ENCODE measurements at places on chromosomes 6 and 20. TPM values are rescaled to one million over a fixed set of nuclear protein-coding genes. Genes with fewer than 3 reads are reported as not detected.
A peak's percentile ranks its signal among the peaks of the same experiment; 100 is the strongest.

Gene PROCR
- 6.4 TPM for total RNA-seq

Gene PPP1R14C
- total RNA-seq: 0.37 TPM

Gene VGLL2
- total RNA-seq: not detected

Gene HLA-DQB2
- not detected for total RNA-seq

Gene MTRF1L
- total RNA-seq: 29.2 TPM

Gene ATP6V1G2
- 3.6 TPM for total RNA-seq

Gene ZSCAN9
- 11.5 TPM for total RNA-seq

Gene DAAM2
- total RNA-seq: 1.0 TPM

DNA sequence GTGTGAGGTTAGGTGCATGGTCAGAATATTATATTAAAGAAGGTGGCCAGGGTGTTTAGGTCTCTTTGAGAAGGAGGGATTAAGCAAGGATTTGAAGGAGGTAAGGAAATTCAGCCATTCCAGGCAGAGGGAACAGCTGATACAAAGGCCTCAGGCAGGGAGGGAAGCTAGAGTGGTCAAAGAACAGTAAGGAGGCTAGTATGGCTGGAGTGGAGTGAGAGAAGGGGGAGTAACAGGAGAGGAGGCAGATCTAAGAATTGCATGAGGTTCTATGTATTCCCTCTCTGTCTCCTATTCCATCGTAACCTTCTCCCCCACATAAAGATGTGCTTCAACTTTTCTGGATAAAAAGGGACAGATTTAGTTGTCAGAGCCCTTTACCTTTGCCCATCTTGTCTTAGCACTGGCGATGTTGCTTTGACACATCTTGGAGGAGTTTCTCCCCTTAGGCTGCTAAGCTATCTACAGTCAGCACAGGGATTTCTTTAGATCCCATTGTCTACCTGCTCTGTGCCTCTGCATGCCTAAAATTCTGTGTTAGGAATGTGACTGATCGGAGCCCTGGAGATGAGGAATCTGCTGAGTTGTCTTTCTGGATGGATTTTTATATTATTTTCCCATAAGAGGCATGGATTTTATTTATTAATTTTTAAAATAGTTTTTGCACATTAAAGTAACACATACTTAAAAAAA is 59.9 kb downstream of the KLHL31 start:
- H3K4me1 ChIP-seq: no peaks in the 10 kb centered on the region
- DNase-seq: no peak
- no peaks in the 10 kb centered on the region for H3K27me3 ChIP-seq
- H3K27ac ChIP-seq: no peak overlapping the region
- no peaks in the 10 kb centered on the region for H3K36me3 ChIP-seq
- H3K4me3 ChIP-seq: no peak overlapping the region

GRCh38 chr20:39358052-39358451 is 395.9 kb downstream of the DHX35 start:
- DNase-seq: no peak
- H3K36me3 ChIP-seq: no peaks in the 10 kb centered on the region
- H3K27ac ChIP-seq: no peak overlapping the region
- H3K4me1 ChIP-seq: no peaks in the 10 kb centered on the region
- H3K4me3 ChIP-seq: no peak overlapping the region

DNA sequence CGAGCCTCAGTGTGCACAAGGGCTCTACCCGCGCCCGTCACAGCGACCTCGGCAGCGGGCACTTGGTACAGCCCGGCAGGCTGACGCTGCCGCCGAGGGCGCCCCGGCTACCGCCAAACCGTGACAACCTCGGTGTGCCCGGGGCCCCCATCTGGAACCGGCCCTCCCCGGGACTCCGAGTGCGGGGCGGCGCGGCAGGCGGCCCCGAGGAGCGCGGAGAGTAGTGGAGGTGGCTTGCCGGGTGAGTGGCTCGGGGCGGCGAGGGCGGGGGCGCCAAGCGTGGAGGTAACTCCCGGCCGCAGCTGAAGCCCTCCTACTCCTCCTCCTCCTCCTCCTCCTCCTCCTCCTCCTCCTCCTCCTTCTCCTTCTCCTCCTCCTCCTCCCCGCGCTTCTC is at the start of gene ISM1:
TSS of gene ISM1 (plus strand) at position 371 of the 394 bp plus-strand sequence. CDS start 503 bp downstream, outside the sequence.
- peaks cover 24% of the 10 kb centered on the region for H3K27me3 ChIP-seq
- H3K36me3 ChIP-seq: no peaks in the 10 kb centered on the region
- peak within 1 kb of the TSS; percentile 68 for H3K4me3 ChIP-seq
- DNase-seq: peak; percentile 41

DNA sequence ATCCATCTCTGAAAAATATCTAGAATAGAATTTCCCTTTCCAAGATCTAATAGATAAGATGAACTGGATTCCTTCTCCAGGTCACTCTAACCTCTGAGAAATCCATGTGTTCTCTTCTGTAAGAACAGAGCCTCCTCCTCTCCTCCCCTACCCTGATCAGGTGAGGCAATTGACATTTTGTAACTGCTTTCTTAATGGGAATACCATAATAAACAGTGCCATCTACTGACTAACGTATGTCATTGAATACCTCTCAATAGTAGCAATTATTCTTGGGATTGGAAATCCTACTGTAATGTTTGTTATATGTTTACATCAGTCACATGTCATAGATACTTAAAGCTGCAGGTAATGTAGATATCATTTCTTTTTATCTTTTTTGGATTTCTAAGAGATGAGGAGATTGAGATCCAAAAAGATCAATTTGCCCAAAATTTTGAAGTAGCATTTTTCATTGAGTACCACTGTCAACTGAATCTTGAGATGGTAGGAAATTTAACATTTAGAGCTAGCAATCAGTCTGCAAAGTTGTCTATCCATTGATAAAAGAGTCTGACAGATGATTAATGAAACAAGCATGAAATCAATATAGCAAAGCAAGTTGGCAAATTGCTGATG is 365.8 kb upstream of the HSF2 start:
- no peak overlapping the region for H3K27ac ChIP-seq

DNA sequence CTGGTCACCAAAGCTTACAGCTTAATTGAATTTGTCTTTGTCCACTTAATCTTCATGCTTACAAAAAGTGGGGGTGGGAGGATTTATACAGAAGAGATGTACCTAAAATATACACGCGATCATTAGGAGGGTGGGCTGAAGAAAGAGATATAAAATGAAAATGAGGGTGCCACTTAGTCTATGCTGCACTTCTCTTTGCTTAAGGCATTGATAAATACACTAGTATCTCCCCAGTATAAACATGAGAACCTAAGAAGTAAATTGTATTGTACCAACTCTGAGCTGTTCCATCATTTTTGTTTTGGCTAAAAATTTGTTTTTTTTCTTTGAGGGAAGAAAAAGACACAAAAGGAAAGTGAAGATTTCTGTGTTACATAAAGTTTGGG is 170.8 kb upstream of the ZNF217 start:
- H3K4me3 ChIP-seq: no peak overlapping the region
- H3K27me3 ChIP-seq: no peaks in the 10 kb centered on the region
- peak overlapping the region; percentile 90 for H3K27ac ChIP-seq

DNA sequence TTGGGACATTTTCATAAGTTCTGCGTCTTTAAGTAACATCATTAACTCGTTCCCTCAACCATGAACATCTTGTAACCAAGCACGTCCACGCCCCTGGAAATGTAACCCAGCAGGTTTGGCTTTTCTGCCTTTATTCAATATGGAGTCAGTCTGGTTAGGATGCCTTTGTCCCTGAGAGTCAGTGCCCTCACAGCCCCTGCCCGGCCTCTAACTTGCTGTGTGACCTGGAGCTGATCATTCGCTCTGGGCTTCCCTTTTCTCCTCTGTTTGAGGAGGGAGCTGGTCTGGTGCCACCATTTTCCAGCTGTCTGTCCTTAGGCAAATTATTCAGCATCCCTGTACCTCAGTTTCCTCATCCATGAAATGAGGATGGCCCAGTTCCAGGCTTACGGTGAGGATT is 26.5 kb upstream of the ANGPT4 start:
- DNase-seq: no peak
- no peaks in the 10 kb centered on the region for H3K27me3 ChIP-seq
- no peak overlapping the region for H3K27ac ChIP-seq
- peaks cover 5% of the 10 kb centered on the region for H3K4me1 ChIP-seq
- no peaks in the 10 kb centered on the region for H3K36me3 ChIP-seq
- no peak overlapping the region for H3K4me3 ChIP-seq

DNA sequence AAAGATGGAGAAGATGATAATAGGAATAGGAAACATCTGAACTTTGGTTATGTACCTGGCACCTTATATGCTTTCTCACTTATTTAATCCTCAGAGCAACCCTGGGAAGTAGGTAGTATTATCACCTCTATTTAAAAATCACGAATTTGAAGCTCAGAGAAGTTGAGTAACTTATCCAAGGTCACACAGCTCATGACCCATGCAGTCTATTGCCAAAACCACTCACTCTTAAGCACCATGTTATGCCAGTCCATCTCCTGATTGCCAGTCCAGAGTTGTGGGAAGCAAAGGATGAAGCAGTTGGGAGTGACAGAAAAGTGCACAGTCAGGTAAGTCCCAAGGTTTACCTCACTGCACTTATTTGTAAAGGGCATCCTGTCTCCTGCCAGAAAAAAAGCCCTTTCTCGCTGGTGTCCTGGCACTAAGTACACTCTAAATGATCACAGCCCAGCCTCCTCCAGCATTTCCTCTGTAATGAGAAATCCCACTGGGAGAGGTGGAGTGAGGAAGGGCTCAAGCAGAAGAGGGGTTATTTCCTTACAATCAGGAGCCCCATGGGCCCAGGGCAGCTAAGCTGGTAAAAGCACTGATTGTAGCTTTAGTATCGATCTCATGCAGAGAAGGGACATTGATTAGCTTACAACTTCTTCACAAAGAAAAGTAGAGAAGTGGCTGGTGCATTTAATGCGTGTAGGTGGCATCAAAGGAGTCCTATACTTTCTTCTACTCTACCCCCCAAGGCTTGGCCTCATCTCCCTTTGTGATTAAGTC is 21.3 kb upstream of the SCGN start:
- DNase-seq: no peak
- H3K4me3 ChIP-seq: no peak overlapping the region
- H3K4me1 ChIP-seq: peaks cover 3% of the 10 kb centered on the region
- H3K27ac ChIP-seq: no peak overlapping the region
- H3K36me3 ChIP-seq: no peaks in the 10 kb centered on the region

DNA sequence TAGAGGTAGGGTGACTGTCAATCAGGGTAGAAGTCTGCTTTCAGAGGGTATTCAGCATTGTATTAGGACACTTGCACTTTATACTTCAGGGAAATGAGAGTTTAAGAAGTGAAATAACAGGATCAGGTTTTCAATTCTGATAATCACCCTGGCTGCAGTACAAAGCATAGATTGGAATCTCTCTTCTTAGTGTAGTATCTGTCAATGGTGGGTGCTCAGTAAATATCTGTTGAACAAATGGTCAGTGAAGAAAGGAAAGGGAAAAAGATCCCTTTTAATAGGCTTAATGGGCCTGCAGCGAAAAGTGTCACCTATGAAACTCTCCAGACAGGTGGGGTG is 18.7 kb downstream of the TUBB2B start:
- no peaks in the 10 kb centered on the region for H3K36me3 ChIP-seq
- 0 out of 2 replicates have a peak, but pooled peaks cover 2% of the 10 kb centered on the region for H3K27me3 ChIP-seq
- H3K4me1 ChIP-seq: peaks cover 5% of the 10 kb centered on the region
- H3K4me3 ChIP-seq: peak overlapping the region; percentile 8
- no peak for DNase-seq

GRCh38 chr20:20276811-20277530 is 90.9 kb upstream of the INSM1 start:
- H3K27me3 ChIP-seq: no peaks in the 10 kb centered on the region
- H3K4me3 ChIP-seq: no peak overlapping the region
- H3K27ac ChIP-seq: no peak overlapping the region
- H3K4me1 ChIP-seq: no peaks in the 10 kb centered on the region
- DNase-seq: no peak

GRCh38 chr6:108163267-108163643 is 2.6 kb upstream of the NR2E1 start:
- H3K36me3 ChIP-seq: no peaks in the 10 kb centered on the region
- H3K4me3 ChIP-seq: peak overlapping the region; percentile 83
- H3K27me3 ChIP-seq: peaks cover 98% of the 10 kb centered on the region

DNA sequence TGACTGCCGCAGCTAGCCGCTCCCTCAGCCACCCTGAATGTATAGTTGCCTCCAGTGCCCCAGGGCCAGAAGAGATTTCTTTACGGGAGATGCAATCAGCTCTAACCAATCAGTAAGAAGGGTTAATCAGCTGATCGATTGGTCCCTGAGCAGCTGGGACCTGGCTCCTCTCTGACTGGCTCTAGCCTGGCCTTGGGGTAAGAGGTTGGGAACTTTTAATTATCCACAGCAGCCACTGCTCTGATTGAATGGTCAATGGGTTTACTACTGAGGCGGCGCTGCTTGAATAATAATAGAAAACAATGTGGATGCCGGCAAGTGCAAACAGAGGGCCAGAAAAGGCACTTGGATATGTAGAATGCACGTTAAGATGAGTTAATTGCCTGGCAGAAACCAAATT is 99.8 kb downstream of the TFAP2A start:
- no peaks in the 10 kb centered on the region for H3K4me1 ChIP-seq
- H3K4me3 ChIP-seq: no peak overlapping the region
- peak; percentile 87 for DNase-seq
- H3K36me3 ChIP-seq: no peaks in the 10 kb centered on the region
- H3K27ac ChIP-seq: no peak overlapping the region
- H3K27me3 ChIP-seq: no peaks in the 10 kb centered on the region
